CD4-positive, alpha-beta T cell treated with Interleukin-1 beta for 1 hour (primary cell): ENCODE measurements at places on chromosomes 5 and 9.

DNA sequence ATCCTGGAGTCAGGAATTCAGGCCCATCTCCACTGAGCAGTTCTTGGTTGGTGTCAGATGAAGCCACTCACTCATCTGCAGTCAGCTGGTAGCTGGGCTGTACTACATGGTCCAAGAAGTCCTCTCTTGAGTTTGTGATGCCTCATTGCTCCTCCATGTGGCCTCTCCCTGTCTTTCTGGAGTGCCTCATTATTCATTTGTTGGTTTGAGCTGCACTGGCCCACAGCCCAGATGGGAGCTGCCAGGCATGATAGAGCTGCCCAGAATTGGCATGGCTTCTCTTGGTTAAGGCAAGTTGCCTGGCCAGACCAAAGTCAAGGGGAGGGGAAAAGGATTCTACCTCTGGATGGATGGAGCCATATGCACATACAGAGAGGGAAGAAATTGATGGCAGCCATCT, 8.0 kb downstream of the PTCD2 start:
- no peak for DNase-seq

DNA sequence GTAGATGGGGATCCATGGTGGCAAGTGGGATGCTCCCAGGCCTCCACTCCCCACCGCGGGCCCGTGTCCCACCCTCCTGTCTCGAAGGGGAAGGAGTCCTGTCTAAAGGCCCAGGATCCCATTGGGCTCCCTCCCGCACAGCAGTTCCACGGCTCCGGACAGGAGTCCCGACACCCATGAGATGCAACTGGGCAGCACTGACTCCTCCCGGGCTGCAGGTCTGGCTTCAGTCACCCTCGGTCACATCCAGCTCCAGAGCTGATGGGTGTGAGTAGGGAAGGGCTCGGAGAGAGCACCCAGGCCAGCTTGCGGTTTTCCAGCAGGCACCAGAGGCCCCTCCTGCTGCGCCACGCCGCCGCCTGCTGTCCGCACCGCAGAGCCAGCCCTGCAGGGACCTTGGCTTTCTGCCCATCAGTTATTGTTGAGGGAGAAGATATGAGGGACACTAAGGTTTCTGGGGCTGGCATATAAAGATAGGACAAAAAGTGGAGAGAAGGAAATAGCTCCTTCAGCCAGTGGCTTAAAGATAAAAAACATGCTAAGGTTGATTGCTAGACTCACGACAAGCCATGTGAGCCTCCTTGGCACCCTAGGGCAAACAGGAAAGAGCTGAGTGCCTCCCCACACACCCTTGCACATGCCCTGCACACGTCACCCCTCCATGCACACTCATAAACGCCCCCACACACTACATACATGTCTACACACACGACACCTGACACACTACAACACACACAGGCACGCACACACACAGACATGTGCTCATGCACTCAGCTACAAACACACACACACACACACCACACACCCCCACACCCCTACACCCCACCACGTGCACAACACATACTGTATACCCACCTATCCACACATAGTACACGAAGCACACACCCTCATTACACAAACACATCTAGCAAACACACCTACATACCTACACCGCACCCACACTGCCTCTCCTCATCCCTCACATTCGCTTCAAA, 79.0 kb downstream of the AK8 start:
- no peak for DNase-seq

GRCh38 chr9:99509900-99510535, 287.9 kb downstream of the SEC61B start:
- no peak for DNase-seq

- DNase-seq, result no peak
Measured at GRCh38 chr9:124730772-124731171, 40.3 kb downstream of the NR6A1 start.

DNA sequence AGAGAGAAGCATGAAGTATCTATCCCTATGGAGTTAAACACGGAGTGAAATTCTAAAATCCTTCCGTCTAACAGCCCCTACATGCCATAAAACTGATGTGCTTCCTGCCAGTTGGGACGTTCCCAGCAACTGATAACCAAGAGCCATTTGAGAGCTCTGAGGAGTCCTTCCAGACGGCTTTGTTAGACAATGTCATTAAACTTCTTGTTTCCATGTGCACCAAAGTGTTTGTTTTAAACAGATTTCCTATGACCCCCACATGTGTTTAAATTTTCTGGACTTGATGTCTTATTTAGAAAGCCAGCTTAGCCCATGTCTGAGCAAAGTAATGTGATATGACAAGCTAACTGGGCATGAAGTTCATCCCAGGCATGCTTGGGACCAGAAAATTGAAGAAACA, 57.2 kb upstream of the LPAR1 start:
- DNase-seq, result no peak

- no peak for DNase-seq
Measured at GRCh38 chr9:98226516-98226915, 28.9 kb downstream of the TBC1D2 start.

DNA sequence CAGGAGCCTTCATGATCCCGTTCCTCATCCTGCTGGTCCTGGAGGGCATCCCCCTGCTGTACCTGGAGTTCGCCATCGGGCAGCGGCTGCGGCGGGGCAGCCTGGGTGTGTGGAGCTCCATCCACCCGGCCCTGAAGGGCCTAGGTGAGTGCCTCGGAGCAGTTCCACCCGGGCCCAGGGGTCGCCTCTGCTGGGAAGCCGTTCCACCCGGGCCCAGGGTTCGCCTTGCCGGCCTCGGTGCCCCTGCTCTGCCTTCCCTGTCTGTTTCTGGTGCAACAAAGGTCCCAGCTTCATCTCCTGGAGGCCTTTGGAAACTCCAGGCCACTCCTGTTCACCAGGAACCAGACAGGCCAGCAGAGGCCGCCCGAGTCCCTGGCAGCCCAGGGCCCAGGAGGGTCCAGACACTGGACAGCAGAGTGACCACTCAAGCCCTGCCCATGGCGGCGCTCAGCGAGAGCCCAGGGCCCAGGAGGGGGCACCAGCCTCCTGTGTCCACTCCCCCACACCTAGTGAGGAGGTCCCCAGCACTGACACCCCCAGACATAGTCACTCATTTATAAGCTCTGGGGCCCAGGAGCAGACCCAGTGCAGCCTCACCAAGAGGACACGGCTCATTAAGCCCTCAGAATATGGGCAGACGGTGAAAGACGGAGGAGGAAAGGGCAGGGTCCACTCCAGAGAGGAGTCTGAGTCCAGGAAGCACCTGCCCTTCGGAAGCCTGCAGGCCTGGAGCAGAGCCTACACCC, 7.5 kb downstream of the SLC6A19 start:
- no peak for DNase-seq

- DNase-seq, result no peak
Measured at GRCh38 chr5:2155556-2155955, 272.8 kb upstream of the IRX4 start.

DNA sequence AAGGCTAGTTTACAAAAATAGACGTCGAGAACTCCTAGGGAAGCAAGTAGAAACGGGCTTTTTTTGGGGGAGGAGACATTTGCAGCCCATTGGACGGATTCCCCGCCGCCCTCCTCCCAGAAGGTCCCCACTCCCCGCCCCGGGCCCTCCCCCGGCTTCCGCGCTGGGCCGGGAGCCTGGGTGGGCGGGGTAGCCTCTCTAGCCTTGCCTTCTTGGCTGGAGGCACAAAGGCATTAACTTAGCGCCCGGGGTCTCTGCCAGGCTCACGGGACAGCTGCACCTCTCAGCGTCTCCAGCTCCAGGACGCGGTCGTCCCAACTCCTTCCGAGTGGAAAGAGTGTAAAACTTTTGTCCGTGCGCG, at the start of gene DMRTA1:
TSS of gene DMRTA1 (plus strand) at position 236 of the 361 bp plus-strand sequence. CDS start 242 bp downstream, outside the sequence.
- DNase-seq, result no peak

GRCh38 chr5:98709681-98710080, 63.8 kb upstream of the RGMB start:
- DNase-seq, result no peak

DNA sequence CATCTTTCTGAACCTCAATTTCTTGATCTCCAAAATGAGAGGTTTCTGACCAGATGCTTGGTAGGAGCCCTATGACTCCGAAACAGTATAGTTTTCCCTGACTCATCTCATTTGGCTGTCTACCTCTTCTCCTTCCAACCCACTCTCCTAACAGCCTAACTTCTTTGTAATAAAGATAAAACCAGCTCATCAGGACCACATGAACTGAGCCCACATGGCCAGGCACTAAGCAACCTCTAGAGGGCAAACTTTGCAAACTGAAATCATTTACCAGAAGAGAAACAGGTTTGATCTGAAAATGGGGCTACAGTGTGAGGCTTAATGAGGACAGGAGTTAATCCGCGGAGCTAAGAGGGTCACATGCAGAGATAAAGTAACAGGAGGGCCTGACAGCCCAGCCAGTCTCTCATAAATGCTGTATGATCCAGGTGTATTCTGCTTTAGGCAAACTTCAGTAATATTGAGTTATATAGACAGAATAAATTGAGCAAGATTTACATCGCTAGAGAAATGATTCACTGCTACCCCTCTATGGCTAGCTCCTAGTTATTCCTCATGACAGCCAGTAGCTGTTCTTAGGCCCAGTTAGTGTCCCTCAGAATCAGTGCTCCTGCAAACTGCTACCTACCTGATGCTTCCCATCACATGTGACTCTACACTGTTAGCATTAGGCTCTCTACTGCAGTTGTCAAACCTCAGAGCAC, 64.6 kb downstream of the ABCA1 start:
- peak; percentile 70 for DNase-seq

- no peak for DNase-seq
Measured at GRCh38 chr9:129038109-129038852, 1.9 kb downstream of the MIGA2 start.

DNA sequence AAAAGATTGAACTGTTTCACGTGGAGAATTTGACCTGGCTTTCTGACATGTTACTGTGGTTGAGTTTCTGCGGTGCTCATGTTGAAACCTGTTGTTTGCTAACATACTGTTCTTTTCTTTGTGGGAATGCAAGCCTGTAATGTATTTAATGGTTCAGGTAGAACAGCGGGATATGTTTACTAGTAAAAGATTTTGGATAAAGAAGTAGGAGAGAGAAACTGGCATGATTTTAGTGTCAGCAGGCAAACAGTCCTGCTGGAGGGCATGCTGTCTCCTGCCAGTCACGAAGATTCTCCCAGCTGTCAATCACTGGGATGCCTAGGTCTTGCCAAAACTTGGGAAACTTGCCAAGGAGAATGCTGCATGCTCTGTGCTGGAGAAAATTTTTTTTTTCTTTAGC, 263.5 kb downstream of the TAF11L14 start:
- DNase-seq, result no peak

DNA sequence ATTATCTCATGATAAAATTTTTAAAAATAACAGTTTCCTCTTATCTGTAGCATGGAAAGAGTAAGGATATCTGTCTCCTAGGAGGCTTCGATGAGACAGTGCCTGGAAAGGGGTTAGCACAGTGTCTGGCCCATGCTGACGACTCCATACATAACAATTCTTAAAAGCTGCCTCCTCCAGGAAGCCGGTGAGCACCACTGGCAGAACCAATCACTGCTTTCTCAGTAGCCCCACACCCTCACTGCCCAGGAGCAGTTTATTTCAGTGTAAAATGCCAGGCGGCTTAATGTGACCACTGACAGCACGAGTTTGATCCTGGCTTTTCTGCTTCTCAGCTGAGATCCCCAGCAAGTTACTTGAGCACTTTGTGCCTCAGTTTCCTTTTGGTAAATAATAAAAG, 1.2 kb upstream of the NIPAL4 start:
- no peak for DNase-seq

DNA sequence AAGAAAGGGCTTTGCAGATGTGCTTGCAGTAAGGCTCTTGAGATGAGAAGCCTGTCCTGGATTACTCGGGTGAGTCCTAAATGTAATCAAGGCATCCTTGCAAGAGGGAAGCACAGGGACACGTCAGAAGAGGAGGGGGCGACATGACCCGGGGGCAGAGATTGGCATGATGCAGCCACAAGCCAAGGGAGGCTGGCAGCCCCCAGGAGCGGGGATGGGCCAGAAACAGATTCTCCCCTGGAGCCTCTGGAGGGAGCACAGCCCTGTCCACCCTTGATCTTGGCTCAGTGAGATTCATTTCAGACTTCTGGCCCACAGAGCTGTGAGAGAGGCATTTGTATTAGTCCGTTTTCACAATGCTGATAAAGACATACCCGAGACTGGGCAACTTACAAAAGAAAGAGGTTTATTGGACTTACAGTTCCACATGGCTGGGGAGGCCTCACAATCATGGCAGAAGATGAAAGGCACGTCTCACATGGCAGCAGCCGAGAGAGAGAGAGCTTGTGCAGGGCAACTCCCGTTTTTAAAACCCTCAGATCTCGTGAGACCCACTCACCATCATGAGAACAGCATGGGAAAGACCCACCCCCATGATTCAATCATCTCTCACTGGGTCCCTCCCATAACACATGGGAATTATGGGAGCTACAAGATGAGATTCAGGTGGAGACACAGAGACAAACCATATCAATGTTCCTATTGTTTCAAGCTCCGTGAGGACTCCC, 76.1 kb downstream of the ADAMTS2 start:
- no peak for DNase-seq

DNA sequence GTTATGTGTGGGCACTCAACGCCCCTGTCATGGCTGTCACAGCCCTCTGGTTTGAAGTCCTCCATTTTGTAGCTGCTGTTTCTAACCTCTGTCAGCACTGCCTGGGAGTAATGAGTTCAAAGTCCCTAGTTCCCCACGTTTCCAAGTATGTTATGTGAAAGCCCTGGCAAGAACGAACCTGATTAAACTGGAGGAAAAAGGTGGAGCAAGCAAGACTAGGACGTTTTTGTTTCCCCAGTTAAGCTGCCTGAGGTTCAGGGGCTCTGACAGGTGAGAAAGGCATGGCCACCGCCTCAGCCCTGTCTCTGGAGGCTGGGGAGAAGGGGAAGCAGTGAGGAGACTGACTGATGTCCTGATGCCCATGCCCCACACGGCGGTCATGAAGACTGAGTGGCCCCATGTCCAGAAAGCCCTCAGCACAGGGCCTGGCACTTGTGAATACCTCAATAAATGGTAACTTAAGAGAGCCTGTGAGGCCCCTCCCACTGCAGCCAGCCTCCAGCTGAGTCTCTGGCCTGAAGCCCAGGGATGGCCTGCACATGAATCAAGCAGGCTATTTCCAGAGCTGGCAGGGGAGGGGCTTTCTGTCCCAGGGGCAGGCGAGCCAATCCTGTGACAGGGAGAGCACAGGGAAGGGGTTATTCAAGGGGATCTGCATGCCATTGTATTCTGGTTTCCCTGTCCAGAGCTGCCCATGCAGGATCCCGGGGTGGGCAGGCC, 61.8 kb downstream of the PFDN1 start:
- DNase-seq, result no peak

- DNase-seq, result no peak
Measured at GRCh38 chr5:103743421-103743820, 180.8 kb upstream of the NUDT12 start.

DNA sequence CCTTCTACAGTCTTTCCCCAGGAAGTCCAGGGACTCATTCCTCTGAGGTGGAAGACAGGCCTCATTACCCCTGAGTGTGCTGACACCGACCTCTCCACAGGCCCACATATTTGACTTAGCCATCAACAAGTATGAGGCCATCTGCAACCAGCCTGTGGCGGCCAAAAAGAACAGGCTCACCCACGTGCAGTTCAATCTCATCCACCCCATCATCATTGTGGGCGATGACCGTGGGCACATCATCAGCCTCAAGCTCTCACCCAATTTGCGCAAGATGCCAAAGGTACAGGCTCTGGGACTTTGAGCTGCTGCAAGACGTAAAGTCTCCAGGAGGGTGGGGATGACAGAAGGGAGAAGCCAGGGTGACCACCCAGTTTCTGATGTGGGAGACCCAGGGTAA, 5.6 kb downstream of the ENHO start:
- no peak for DNase-seq

- no peak for DNase-seq
Measured at GRCh38 chr9:73083519-73083918, 68.1 kb upstream of the ANXA1 start.

GRCh38 chr5:152688561-152689249, 283.6 kb upstream of the NMUR2 start:
- DNase-seq, result no peak
